H54 (cell line): ENCODE measurements at places on chromosomes 5 and 9.

DNA sequence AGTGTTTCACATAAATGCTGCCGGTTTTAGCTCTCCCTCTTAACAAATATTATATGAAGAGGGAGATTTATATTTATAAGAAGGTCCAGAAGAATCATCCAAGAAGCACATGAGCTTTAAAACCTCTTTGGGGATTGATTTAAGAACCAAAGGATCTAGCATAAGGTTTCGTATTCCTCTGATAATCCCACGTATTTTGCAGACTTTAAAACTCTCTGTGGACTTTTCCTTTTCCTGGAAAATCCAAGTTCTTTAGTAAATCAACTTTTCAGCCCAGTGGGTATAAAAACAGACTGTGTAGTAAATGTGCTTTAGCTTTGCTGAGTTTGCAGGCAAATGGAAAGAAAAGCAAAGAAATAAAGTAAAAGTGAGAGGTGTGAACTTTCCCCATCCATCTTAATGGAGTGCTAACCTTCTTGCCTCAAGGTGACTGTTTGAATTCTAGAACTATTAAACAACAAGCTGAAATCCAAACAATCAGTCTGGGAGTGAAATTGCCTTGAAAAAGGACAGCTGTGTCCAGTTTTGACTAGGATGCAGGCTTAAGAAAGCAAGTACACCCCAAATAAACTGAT, 363.4 kb upstream of the SLC24A2 start:
- no peak for DNase-seq

- no peak for DNase-seq
Observed at GRCh38 chr5:52269401-52269800, 518.3 kb upstream of the ITGA1 start.

- DNase-seq: no peak
Observed at GRCh38 chr5:159220206-159220605, 10.9 kb upstream of the RNF145 start.

DNA sequence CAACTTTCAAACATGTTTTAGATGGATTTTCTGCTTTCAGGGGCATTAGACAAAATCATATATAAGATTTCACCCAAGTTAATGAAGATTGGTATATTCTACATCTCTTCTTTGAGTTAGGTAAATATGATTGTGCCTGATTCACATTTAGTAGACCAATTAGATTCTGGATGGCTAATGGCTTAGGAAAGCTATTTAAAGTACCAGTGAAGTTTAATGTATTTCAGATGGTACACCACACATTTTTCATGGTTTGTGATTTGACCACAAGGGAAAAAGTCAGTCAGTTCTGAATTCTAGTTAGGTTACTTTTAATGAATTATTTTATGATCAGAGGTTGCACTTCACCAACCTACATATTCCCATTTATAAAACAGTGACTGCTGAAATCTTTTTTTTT, 409.7 kb downstream of the ADGRV1 start:
- DNase-seq: no peak

GRCh38 chr5:6353602-6354302, 24.6 kb downstream of the MED10 start:
- DNase-seq: no peak

GRCh38 chr5:31036411-31036810, 157.1 kb upstream of the CDH6 start:
- DNase-seq: no peak

- DNase-seq: peak; percentile 75
Observed at GRCh38 chr5:672329-673160, 20.6 kb downstream of the TPPP start.

DNA sequence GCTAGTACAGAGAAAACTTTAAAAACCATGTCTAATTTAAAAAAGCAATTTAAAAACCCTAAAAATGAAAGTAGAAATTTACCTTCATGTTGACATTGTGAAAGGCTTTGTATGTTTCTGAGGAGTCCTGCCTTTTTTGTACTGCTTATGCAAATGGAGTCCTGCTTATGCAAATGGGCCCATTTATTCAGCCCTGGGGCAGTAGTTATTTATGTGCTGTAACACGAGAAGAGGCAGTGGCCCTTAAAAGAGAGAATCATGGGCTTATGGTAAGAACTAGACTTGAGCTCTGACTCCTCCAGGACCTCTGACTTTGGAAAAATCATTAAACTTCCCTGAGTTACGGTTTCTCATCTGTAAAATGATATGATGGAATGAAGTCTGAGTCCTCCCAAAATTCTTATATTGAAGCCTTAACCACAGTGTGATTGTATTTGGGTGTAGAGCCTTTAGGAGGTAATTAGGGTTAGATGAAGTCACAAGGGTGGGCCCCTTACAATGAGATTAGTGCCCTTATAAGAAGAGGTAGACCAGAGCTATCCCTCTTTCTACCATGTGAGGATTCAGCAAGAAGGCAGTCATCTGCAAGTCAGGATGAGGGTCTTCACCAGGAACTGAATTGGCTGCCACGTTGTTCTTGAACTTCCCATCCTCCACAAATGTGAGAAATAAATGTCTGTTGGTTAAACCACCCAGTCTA, 447.8 kb upstream of the CD180 start:
- no peak for DNase-seq

GRCh38 chr5:73188764-73189531, 16.0 kb downstream of the TMEM174 start:
- DNase-seq: no peak

GRCh38 chr9:77592476-77592875, 55.6 kb downstream of the GNA14 start:
- DNase-seq: no peak

DNA sequence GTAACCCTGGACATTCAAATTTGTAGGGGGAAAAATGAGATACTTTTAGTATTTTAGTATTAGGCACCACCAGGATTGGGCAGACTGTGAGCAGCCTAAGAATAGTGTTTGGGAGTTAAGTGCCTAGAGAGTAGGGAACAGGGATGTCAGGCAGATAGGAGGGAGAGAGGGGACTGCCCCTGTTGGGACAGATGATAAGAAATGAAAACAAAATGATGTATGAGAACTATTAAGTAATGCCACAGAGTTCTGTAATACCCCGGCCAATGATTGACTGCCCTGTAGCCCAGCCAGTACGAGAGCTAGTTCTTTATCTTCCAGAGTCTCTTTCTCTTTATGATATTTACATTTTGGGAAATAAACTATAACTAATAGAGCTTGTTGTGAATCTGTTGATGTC, 24.4 kb downstream of the ARHGAP26 start:
- no peak for DNase-seq

GRCh38 chr5:93163010-93163663, 417.9 kb downstream of the NR2F1-AS1 start:
- no peak for DNase-seq
